ENCODE measurements at places on chromosomes 3 and 15.
A peak's percentile ranks its signal among the peaks of the same experiment; 100 is the strongest.

DNA sequence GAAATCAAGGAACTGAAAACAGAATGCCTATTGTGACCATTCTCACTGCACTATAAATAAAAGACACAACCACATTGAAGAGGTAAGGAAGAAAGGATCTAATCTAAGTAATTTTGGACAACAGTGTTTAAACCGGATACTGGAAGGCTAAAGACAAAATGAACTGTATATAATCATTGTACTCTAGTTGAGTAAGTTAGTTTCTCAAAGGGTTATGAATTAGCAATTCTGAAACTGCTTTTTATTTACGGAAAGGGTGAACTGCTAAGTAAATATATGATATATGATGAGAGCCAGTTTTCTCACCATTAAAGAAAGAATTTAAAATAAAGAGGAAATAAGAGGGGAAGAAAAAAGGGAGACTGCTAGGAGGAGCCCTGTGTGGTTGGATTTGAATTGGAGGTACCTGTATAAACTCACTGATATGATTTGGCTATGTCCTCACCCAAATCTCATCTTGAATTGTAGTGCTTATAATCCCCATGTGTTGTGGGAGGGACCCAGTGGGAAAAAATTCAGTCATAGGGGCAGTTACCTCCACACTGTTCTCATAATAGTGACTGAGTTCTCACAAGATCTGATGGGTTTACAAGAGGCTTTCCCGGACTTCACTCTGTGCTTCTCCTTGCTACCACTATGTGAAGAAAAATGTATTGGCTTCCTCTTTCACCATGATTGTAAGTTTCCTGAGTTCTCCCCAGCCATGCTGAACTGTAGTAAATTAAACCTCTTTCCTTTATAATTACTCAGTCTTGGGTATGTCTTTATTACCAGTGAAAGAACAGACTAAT, 607.7 kb downstream of the PYDC2 start:
- DNase-seq = no peak

GRCh38 chr15:99966815-99967214, 233.6 kb upstream of the LYSMD4 start:
- no peak for DNase-seq

DNA sequence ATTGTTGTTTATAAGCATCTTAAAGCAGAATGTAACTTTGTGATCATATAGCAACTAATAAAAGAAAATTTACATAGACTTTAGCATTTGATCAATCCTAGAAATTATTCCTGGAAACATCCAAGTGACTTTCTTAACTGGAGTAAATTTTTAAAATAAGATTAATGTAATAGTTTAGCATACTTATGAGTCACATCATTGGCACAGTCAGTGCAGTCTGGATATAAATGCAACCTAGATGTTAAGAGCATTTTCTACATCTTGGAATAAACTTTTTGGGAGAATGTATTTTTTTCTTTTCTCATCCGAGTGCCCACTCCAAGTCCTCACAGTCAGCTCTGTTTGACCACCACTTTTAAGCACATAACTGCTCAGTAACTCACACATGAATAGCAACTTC, 324.6 kb upstream of the PLSCR5 start:
- no peak for DNase-seq

GRCh38 chr3:119831941-119832371, 50.1 kb downstream of the NR1I2 start:
- DNase-seq = no peak

- DNase-seq = peak; percentile 57
These were observed 247.8 kb downstream of the ALCAM start for GRCh38 chr3:105614288-105615030.

- no peak for DNase-seq
These were observed 37.8 kb upstream of the CSPG4 start for GRCh38 chr15:75750261-75751050.

DNA sequence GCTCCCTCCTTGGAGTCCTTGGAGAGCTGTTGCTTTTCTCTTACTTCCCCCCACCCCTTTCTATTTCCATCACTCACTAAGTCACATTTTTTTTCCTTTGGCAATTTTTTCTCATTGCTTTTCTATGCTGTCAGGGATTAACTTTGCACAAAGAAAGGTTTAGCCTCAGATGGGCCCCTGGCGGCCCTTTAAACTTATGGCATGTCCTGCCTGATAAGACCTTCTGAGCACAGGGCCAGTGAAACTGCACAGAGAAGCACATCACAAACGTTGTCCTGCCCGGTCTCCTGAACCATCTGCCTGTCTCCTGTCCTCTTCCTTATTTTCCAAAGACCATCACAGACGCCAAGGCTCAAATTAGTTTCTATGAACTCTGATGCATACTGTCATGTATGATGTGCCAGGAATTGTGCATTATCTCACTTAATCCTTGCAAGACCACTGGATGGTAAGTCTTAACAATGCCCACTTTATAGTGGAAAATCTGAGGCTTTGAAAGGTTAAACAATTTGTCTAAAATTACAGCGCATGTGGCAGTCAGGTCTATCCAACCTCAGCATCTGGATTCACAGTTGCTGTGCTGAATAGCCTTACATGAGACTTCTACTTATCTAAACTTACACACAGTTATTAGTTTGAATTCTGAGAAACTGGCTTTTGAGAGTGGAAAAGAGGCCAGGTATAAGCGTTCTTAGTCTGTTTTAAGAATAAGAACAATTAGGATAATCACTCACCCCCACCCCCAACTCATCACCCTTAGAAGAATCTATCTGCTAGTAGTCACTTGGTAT, 648.1 kb downstream of the NTRK3 start:
- DNase-seq = no peak

DNA sequence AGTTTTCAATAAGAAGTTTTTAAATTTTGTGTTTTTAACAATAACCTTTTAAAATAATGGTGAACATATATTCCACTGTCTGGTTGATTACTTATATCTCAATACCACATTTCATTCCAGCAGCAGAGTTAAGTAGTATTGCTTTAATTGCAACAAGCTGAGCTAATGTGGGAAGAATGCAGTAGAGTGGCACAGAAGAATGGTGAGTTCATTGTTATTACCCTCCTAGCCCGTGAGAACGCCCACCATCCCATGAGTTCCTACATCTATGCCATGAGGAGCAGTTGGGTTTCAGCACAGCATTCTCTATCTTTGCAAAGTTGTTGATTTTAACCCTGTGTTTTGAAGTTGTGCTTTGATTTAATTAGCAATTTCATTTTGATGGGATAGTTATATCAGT, 17.8 kb upstream of the NR2E3 start:
- no peak for DNase-seq

GRCh38 chr3:39279745-39280517, at the start of gene CX3CR1:
TSS of gene CX3CR1 (minus strand) at chr3:39280036. CDS start at chr3:39266509, 13,527 bp downstream.
- DNase-seq = no peak

GRCh38 chr3:126450744-126451143, 24.9 kb downstream of the ZXDC start:
- no peak for DNase-seq

GRCh38 chr3:87076946-87077345, 86.0 kb upstream of the VGLL3 start:
- DNase-seq = no peak

DNA sequence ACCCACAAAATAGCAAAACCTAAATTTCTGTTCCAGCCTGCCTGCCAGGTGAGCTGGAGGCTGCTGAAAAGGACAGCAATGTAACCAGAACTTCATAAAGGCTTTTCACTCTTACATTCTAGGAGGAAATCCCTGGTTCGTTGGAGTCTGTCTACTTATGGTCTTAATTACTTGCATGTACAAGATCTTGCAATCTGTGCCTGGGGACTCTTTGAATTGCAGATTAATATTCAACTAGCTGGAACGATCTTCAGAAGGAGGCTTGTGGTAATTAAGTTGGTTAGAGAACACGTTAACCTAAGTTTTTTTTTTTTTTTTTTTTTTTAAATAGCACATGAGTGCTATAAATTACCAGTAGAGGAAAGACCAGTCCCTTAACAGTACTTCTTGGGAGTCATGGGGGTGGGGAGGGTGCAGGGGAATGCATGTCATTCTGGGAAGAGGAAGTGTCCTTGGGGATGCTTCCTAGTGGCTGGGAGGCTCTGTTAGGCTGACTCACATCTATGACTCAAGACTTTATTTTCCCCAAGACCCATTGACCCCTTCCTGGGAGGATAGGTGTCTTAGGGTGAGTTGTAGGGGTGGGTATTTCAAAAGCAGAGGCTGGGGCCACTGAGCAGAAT, 139.8 kb downstream of the RAB11A start:
- no peak for DNase-seq

DNA sequence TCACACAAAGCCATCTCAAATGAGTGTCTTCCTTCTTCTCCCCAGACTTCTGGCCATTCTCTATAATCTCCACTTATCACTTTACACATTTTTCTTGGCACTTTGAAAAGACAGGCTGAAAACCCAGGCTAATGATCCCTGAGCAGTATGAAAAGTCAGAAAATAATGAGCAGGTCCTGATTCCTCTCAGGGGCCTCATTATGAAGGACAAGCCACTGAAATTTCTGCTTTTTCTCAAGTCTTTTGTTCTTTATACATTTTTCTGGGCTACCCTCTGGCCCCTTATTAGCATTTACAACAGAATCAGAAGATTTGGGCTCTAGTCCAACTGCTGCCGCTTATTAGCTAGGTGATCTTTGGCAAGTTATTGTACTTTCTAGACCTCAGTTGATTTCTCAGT, 9.5 kb upstream of the ST6GAL1 start:
- no peak for DNase-seq

- DNase-seq = no peak
These were observed 8.1 kb upstream of the MAPK6 start for GRCh38 chr15:52010633-52011595.

All from CMK (cell line).